Activated effector memory CD4-positive, alpha-beta T cell treated with anti-CD3 and anti-CD28 coated beads, Interleukin-2, amount 50 U/mL, for 16 hours (primary cell): ENCODE measurements at places on chromosomes 1 and 21.

DNA sequence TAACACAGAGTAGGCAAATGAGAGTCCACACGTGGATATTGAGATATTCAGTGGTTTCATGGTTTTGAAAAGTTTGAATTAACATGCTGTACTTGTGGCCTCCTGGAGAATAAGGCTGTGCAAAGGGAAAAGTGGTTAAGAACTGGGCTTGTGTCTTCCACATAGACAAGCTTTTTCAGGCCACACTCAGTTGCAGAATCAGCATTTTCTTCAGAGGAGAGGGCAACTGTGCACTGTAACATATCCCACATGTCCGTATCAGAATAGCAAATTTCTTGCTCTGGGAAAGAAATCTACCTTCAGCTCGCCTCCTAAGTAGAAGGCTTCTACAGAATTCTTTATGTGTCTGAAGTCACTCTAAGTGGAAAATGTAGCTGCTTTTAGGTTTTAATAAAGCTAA, 84.9 kb downstream of the ZC3H11B start:
- no peak for DNase-seq

DNA sequence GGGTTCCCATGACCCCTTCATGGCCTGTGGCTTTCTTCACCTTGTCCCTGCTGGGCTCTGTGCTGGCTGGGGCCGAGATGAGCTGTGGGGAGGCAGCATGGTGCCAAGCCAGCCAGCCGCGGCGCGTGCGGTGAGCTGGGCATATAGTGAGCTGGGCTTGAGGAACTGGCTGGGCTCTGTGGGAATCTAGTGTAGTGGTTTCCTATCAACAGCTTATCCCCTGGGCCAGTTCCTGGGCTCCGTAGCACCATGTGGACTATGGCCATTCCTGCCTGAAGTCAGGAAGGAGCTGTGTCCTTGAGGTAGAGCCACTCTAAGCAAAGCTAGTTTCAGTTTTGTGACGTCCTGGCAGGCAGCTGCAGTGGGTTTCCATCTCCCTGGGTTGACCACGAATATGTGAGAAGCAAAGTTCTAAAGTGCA, 1.8 kb downstream of the NCMAP start:
- peak; percentile 31 for DNase-seq

- DNase-seq = no peak
These were observed 52.1 kb upstream of the GPR88 start for GRCh38 chr1:100485855-100486258.

- no peak for DNase-seq
These were observed 313.0 kb downstream of the RWDD3 start for GRCh38 chr1:95547005-95547404.

- DNase-seq = no peak
These were observed 6.7 kb downstream of the CNIH3 start for GRCh38 chr1:224622831-224623230.

GRCh38 chr1:100353988-100354387, 1.7 kb downstream of the CDC14A start:
- no peak for DNase-seq
